ENCODE measurements at places on chromosomes 1 and 21.

DNA sequence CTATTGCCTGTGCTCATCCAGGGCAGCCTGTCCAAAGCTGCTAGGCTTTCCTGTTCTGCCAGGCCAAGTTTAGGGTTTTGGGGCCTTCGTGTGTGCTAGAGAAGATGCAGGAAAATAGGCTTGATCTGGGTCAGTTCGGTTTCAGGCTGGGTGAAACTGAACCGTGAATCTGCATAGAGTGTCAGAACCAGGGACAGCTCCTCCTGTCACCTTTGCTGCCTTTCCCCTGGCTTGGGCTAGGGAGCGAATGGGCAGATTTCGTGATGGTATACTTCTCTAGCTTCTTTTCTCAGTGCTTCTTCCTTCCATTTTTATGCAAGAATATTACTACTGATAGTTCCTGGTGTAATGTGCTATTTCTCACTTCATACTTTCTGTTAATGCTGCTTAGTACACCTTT is 6.0 kb upstream of the AGO1 start:
- DNase-seq: no peak

- DNase-seq: no peak
Measured at GRCh38 chr1:85609976-85610375, 29.4 kb downstream of the CCN1 start.

- no peak for DNase-seq
Measured at GRCh38 chr1:110380672-110381283, 10.0 kb downstream of the SLC16A4 start.

DNA sequence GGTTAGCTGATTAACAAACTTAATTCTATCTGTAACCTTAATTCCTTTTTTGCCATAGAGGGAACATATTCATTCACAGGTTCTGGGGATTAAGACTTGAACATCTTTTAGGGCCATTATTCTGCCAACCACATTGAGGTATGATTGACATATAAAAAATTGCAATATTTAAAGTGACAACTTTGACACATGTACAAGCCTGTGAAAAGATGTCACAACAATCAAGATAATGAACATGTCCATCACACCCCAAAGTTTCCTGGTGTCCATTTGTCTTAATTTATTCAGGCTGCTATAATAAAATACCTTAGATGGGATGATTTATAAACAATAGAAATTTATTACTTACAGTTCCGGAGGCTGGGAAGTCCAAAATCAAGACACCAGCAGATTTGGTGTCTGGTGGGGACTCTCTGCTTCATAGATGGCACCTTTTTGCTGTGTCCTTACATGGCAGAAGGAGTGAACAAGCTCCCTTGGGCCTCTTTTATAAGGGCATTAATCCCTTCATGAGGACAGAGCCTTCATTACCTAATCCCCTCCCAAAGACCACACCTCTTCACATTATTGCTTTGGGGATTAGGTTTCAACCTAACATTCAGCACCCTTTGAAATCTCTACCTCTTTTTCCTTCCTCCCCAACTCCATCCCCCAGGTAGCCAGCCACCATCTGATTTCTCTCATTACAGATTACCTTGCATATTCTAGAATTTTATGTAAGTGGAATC is 33.0 kb upstream of the TP53BP2 start:
- DNase-seq: no peak

Measured in nucleus accumbens (tissue), 56 donors.